ENCODE measurements at places on chromosomes 12 and 14.

- DNase-seq, result no peak
These were observed 1334.1 kb downstream of the FSCB start for GRCh38 chr14:43172899-43173548.

GRCh38 chr12:10175846-10176636 is 2.8 kb upstream of the TMEM52B start:
- DNase-seq, result no peak

DNA sequence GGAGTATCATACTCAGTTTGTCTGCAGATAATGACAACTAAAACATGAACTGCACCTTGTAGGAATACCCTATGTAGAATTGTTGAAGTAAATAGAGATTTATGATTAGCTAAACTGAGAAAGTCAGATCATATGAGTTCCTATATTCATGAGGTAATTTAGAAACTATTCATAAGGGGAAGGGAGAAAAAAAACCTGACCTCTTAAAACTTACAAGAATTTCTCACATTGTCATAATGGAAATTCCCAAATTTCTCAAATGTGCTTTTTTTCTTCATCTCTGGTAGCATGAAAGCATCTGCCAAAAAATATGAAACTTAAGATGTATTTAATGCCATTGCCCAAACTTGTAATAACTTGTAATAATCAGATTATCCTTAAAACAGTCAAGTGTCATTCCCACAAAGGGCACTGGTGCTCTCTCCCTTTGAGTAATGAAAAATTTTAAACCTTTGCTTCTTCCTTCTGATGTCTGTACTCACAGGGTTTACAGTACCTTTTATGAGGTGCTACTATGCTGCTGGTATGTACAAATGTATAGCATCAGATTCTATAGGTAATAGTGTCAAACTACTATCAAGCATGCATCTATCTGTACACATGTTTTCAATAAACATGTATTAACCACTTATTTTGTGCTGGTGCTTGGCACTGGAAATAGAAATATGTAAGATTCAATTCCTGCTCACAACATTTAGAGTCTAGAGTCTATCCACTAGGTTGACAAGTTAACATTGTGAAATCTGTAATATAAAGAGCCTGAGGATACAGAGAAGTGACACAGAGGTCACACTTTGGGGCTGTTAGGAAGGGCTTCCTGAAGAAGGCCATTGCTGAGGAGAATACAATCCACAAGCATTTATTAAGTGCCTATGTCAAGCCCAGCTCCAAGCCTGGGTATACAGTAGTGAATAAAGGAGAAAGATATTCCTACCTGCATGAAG is 17.4 kb upstream of the DRAM1 start:
- DNase-seq, result no peak

DNA sequence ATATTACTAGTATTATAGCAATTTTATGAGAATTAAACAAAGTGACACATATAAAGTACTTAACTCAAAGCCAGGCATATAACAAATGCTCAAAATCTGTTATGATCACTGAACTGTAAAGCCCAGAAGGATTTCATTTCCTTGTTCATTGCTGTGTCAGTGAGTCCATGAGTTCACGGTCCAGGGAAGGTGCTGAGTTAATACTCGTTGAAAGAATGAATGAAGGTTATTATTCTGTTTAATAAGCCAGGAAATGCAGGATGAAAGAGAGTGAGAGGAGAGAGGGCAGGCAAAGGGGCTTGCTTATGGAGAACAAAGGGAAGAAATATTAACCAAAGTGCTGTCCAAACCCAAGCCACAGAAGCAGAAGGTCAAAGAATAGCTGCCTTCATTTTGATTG is 40.2 kb upstream of the NT5DC3 start:
- no peak for DNase-seq

- peak; percentile 19 for DNase-seq
These were observed 288.5 kb upstream of the G2E3 start for GRCh38 chr14:30270200-30271161.

DNA sequence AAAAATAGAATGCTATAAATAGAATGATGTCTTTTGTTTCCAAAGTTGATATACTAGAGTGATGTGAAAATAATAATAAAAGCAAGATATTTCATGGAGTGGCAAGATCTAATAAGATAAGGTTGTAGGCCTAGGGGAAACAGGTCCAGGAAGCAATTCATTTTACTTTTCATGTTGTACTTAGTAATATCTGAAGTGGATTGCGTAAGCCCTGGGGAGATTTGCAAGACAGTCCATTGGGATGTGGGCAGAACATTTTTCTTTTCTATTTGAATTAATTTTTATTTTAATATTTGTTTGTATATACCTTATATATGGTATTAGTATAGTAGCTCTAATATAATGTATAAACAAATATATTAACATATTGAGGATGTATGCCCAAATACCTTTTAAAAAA is 7.5 kb downstream of the NUBPL start:
- no peak for DNase-seq

- DNase-seq, result no peak
These were observed 26.4 kb upstream of the RGS6 start for GRCh38 chr14:71905860-71906259.

DNA sequence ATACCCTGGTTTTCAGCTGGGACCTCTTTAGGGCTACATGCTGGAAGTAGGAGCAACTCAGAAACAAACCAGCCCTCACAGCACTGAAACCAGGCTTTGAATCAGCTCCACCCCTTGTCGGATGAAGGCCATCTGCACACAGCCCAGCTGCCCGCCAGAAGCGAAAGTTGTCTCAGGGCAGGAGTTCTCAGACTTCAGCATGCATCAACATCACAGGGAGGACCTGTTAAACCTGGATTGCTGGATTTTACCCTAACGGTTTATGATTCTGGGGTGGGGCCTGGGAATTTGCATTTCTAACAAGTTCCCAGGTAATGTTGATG is 10.9 kb downstream of the SYNDIG1L start:
- no peak for DNase-seq

DNA sequence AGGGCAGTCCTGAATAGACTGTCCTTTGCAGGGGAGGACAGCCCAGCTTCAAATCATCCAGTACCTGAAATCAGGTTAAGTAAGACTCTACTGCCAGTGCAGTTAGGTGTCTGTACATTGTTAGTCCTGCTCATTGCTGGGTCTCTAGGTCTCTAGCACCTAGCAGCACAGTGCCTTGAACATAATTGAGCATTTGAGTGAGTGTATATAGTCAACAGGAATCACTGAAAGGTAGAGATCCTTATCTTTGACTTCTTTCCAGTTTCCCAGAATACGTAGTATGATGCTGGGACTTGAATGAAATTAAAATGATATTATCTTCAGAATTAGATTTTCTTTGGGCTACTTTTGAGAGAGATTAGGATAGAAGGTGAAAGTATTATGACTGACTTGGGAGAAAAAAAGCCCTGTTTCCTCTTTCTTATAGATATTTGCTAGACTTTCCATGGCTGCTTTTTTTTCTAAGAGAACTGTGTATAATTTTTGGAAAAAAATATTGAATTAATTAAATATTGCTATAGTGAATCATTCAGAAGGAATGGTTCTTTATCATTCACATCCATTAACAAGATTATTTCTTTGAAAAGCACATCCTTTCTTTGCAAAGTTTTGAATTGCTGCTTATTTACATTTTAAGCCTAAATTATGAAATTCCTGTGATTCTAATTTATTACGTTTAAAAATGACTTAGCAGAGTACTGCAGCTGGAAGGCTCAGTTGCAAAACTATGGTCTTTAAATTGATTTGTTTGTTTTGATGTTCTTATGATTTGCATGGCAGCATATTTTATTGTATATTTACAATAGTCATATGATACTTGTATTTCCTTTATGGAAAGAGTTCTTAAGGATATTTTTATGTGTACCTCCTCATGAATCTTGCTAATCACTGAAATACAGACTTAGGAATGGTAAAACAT is 51.6 kb downstream of the PPP4R4 start:
- DNase-seq, result no peak

DNA sequence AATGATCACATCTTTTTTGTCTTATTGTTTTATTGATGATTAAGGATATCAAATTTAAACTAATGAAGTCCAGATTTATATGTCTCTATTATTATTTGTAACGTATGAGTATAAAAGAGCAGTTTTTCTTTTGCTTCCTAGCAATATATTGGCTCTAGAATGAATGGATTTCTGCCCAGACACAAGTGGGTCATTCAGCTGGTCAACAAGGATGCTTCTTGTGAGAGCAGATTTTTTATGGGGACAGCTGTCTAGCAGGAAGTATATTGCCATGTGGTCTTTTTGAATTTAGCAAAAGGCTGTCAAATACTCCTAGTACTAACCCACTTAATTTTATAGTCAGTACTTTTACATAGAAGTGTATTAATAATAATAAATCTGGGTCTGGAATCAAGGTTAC is 1071.1 kb upstream of the FLRT2 start:
- DNase-seq, result no peak

DNA sequence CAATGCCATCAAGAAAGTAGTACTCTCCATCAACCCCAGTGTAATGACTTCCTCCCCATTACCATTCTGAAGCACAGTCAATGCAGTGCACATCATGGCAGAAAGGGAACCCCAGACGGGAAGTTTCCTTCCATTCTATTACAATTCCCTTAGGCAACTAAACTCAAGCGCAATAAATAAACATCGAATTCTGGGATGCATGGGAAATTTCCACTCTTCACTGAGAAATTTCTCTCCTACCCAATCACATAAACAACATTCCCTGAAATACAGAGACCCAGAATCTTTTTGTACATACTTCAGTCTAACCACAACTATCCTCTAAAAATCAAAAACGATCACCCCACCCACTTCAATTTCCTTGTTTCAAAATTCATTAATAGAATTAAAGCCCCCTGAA is 20.0 kb downstream of the SARNP start:
- DNase-seq, result no peak

DNA sequence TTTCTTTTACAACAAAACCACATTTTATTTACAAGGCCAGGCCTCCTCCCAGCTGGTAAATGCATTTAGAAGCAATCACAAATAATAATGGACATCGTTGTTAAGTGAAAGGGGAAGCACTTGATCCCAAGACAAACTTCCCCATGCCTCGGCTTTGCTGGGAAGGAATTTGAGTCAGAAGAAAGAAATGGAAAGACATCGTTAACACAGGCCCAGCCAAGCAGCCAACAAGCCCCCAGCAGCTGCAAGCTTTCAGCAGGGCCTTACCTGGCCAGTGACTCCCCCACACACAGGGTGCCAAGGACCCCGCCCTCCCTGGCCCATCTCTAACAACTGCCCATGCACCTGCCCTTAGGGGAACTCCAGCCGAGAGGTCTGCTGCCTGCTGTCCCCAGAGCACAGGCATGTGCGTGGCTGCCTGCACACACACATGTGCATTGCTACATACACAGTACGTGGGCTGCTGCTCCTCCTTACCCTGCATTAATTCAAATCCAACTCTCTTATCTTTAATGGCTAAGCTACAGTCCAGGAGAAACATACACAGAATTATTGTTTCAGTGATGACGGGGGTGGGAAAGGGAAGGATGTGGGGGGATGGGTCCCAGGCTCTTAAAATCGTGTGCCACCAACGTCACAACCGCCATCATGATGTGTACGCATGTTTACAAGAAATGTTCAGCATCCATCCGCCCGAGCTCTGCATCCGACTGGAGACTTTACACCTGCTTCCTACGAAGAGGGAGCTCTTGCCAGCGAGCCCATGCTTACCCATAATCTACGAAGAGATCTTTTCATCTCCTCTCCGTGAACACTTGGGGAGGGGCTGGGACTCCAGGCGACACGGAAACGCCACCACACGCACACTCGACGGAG is 9.8 kb downstream of the BCL11B start:
- no peak for DNase-seq

DNA sequence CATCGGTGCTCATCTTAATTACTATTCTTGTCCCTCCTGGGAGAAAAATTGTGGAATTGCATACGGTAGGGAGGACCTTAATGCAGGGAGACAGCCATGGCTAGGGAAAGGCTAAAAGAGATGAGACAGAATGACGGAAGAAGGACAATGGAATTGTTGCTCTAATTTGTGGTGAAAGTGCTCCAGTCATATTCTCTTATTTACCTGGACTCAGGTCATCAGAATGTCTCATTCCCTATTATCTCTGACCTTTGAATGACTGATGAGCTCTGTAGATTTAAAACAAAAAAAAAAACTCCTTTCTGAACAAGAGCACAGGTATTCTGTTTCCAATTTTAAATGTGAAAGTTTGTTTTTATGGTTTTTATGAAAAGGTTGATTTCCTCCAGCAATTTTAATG is 8.6 kb upstream of the EPS8 start:
- no peak for DNase-seq

DNA sequence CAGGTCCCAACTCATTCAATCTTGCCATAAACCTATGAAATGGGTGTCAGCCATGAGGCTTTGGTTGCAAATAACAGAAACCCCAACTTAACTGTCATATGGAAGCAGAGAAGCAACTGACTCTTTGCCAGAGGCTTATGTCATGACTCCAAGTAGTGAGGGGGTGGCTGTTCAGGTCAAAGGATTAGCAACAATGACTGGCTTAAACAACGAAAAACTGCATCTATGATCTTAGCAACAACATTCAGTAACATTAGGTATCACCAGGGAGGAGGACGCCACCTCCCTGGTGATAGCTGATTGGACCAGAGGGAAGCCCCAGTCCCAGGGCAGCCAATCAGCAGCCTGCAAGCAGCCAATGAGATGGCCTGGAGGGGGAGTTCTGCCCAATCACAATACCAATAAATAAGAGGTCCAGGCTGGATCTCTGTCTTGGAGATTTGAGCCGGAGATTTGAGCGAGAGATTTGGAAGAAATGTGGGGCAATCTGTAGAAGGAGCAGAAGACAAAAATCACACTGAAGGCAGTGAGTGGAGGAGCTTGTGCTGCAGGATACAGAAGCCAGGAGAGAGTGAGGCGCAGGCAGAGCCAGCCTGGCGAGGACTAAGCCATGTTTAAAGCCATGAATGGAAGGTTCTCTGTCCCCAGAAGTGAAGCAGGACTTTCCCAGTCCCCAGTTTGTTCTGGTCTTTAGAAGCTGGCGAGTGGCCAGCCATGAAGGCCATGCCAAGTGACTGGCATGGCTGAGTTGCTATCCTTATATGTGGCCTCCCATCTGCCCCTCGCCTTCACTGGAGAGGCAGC is 93.3 kb downstream of the CALM1 start:
- no peak for DNase-seq

- peak; percentile 38 for DNase-seq
These were observed 228.1 kb upstream of the AMIGO2 start for GRCh38 chr12:47307680-47308399.

DNA sequence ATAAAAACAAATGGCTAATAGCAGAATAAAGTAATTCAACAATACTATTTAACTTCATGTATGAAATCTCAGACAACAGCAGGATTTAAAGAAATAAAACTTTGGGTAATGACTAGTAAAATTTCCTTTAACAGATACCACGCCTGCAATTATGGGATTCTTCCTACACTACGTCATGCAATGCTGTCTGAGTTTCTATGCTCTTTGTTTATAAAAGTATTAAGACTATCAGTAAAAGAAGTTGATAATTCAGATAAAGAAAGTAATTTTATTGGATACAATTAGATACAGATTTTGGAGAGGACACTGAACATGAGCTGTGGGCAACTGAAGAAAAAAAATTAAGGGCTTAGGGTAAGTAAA is 308.4 kb upstream of the LRFN5 start:
- no peak for DNase-seq

DNA sequence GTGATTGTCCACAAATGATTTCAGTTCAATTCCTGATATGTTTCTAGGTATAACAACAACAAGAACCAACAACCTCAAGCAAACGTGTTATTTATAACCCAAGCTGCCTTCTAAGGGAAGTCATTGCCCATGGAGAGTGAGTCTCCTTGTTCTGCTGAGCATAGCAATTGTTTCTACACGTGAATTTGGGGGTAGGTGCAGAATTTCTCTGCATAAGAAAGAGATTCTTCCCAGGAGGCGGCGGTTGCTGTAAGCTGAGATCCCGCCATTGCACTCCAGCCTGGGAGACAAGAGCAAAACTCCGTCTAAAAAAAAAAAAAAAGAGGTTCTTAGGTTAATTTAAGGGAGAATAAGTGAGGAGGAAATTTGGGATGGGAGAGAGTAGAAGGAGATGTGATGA is 226.5 kb upstream of the PELI2 start:
- no peak for DNase-seq
